ENCODE measurements at places on chromosomes 5 and 9. TPM values are rescaled to one million over a fixed set of nuclear protein-coding genes. Genes with fewer than 3 reads are reported as not detected.
A peak's percentile ranks its signal among the peaks of the same experiment; 100 is the strongest.

DNA sequence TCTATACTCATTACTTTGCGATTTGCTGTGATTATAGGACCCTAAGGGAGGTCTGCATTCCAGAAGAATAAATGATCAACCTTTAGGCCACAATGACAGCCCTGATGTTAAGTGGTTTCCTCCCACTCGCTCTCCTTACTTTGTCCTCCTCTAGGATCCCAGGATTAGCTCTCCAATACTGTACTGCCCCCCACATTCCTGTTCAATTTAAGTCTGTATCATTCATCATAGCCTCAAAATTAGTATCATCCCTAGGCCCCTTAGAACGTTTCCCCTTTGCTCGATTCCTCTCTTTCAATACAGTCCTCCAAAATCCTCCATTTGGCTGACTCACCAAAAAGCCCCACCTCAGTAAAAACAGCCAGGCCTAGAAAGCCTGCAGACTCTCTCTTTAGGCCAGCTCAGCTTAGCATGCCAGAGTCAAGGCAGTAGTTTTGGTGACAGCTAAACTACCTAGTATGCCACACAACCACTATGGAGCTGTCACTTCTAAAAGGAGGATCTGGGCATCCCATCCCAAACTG, 24.4 kb downstream of the RNF145 start:
- H3K4me3 ChIP-seq, result no peak overlapping the region
- DNase-seq, result no peak
- no peaks in the 10 kb centered on the region for H3K36me3 ChIP-seq
- no peaks in the 10 kb centered on the region for H3K27me3 ChIP-seq
- no peak overlapping the region for H3K27ac ChIP-seq

- DNase-seq, result no peak
- peaks cover 2% of the 10 kb centered on the region for H3K27me3 ChIP-seq
- no peaks in the 10 kb centered on the region for H3K4me1 ChIP-seq
- H3K27ac ChIP-seq, result no peak overlapping the region
- no peak overlapping the region for H3K4me3 ChIP-seq
Observed at GRCh38 chr5:157219491-157220271, 39.0 kb downstream of the ITK start.

DNA sequence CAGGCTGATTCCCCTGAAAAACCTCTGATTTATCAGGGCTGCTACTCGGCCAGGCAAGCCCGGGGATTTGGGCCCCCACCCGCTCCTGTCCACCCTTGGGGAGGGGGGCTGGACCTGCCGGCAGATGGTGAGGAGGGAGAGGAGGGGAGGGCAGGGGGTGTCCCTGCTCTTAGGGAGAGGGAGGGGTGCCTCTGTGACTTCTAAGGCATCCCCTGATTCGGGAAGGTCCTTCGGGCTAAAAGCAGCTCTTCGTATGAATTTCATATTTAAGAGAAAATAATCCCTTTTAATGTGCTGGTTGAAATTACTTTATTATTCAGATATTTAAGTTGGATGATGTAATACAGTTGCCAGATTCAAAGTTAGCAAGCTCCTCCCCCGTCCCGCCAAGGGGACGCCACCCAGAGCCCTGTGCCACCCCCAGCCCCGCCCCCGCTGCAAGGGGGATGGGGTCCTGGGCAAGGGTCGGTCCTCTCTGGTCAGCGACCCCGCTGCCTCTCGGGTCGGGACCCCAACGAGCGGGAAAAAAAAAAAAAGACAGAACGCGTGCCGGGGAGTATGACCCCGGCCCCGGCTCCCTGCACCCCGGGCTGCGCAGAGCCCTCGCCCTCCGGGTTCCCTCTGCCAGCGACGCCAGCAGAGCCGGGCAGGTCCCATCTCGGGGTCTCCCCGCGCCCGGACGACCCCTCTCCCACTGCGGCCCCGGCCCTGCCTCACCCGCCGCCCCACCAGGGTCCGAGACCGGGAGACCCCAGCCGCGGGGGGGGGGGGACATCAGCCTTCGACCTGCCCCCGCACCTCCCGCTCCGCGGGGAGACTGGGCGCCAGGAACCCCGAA, 12.4 kb downstream of the LHX3 start:
- DNase-seq, result peak; percentile 60
- H3K4me1 ChIP-seq, result peaks cover 8% of the 10 kb centered on the region
- H3K27me3 ChIP-seq, result peaks cover 11% of the 10 kb centered on the region
- no peaks in the 10 kb centered on the region for H3K36me3 ChIP-seq
- H3K4me3 ChIP-seq, result peak overlapping the region; percentile 49

GRCh38 chr9:105114964-105115728, 129.3 kb upstream of the SLC44A1 start:
- H3K4me1 ChIP-seq, result peaks cover 3% of the 10 kb centered on the region
- peaks cover 3% of the 10 kb centered on the region for H3K27me3 ChIP-seq
- no peaks in the 10 kb centered on the region for H3K36me3 ChIP-seq
- DNase-seq, result no peak
- H3K4me3 ChIP-seq, result no peak overlapping the region

GRCh38 chr9:87035879-87036278, 88.6 kb upstream of the GAS1 start:
- H3K4me1 ChIP-seq, result peaks cover 39% of the 10 kb centered on the region
- H3K36me3 ChIP-seq, result no peaks in the 10 kb centered on the region
- H3K27me3 ChIP-seq, result peaks cover 2% of the 10 kb centered on the region
- DNase-seq, result no peak

GRCh38 chr5:107208867-107209266, 461.9 kb downstream of the EFNA5 start:
- DNase-seq, result no peak
- H3K27ac ChIP-seq, result no peak overlapping the region
- H3K27me3 ChIP-seq, result no peaks in the 10 kb centered on the region
- no peaks in the 10 kb centered on the region for H3K36me3 ChIP-seq

DNA sequence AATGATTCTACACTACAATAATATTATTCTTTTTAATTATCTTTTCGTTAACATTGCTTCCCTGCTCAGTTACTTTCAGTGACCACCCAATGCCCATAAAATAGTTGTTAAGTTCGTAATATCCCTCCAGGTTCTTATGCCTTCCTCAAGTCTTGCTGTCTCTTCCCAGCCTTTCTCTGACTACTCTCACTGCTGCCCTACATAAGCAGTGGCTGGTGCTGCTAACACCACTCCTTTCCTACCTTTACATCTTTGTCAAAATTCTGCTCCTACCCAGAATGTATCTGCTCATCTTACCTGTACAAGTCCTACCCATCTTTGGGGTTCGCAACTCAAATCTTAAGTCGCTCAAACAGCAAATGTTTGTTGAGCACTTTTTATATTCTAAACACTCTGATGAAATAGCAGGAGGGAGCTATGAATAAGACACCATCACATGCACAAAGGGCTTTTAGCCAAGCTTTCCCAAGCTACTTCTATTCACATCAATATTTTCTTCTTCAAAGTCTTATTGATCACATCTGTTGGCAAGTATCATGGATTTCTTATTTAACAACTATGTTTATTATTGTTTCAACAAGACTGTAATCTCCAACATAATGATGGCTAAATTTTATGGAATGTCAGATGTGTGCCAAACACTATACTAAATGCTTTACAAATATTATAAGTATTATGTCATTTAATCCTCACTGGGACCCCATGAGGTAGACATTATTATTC, 29.5 kb downstream of the SLC25A46 start:
- no peak overlapping the region for H3K27ac ChIP-seq
- DNase-seq, result no peak
- H3K36me3 ChIP-seq, result no peaks in the 10 kb centered on the region
- no peaks in the 10 kb centered on the region for H3K4me1 ChIP-seq

- no peak overlapping the region for H3K4me3 ChIP-seq
- H3K36me3 ChIP-seq, result no peaks in the 10 kb centered on the region
- H3K27me3 ChIP-seq, result peaks cover 1% of the 10 kb centered on the region
- no peak overlapping the region for H3K27ac ChIP-seq
- H3K4me1 ChIP-seq, result no peaks in the 10 kb centered on the region
- no peak for DNase-seq
Observed at GRCh38 chr5:169357291-169357690, 56.4 kb upstream of the SLIT3 start.

DNA sequence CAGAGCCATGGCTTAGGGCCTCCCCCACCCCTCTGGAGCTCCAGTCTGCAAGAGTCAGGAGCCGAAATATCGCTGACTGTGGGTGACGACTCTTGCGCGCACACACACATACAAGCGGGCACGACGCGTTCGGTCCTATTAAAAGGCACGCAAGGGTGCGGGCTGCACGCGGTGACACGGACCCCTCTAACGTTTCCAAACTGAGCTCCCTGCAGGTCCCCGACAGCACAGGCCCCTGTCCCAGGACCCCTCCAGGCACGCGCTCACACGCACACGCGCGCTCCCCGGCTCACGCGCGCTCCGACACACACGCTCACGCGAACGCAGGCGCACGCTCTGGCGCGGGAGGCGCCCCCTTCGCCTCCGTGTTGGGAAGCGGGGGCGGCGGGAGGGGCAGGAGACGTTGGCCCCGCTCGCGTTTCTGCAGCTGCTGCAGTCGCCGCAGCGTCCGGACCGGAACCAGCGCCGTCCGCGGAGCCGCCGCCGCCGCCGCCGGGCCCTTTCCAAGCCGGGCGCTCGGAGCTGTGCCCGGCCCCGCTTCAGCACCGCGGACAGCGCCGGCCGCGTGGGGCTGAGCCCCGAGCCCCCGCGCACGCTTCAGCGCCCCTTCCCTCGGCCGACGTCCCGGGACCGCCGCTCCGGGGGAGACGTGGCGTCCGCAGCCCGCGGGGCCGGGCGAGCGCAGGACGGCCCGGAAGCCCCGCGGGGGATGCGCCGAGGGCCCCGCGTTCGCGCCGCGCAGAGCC, at the start of gene GRIN1:
TSS of gene GRIN1 (plus strand) at position 433 of the 746 bp plus-strand sequence. CDS start 333 bp downstream, outside the sequence.
- H3K27ac ChIP-seq, result peak within 1 kb of the TSS; percentile 22
- H3K4me3 ChIP-seq, result peak within 1 kb of the TSS; percentile 87
- H3K36me3 ChIP-seq, result no peaks in the 10 kb centered on the region
- peaks cover 7% of the 10 kb centered on the region for H3K4me1 ChIP-seq
- peaks cover 34% of the 10 kb centered on the region for H3K27me3 ChIP-seq

DNA sequence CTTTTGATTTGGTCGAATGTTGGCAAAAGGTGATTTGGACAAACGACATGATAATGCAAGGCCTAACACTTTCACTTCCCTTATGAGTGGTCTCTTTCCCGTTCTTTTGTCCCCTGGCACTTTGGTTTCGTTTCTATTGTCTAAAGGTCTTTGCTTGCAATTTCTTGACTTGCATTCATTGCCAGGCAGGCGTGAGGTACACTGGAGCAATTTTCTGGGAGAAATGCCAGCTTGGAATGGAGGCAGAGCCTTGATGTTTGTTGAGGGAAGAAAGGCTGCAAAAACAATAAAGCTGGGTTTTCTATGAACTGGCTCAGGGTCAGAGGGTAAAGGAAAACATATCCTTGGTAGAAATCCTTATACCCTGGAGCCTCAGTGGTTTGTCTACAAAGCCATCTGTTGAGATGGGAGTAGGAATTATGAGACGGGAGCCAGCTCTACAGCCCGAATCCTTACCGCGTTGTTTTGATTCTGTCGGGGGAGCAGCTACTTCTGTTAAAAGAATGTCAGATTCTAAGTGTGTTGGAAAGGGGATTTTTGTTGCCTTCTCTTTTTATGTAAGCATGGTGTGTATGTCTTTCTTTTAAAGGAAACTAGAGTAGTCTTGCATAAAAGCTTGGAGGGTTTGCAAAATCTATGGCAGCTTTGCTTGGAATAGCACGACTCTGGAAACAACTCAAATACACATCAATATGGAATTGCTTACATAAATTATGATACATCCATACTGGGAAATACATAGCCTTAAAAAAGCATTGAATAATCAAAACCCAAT, 158.9 kb downstream of the RMI1 start:
- no peak for DNase-seq
- no peaks in the 10 kb centered on the region for H3K36me3 ChIP-seq
- H3K4me1 ChIP-seq, result peaks cover 32% of the 10 kb centered on the region
- peak overlapping the region; percentile 23 for H3K27ac ChIP-seq
- H3K4me3 ChIP-seq, result no peak overlapping the region

GRCh38 chr5:107478068-107478641, 192.6 kb downstream of the EFNA5 start:
- H3K27ac ChIP-seq, result no peak overlapping the region
- DNase-seq, result no peak
- H3K27me3 ChIP-seq, result no peaks in the 10 kb centered on the region
- H3K36me3 ChIP-seq, result no peaks in the 10 kb centered on the region

GRCh38 chr9:281741-282645, 67.3 kb downstream of the DOCK8 start:
- H3K27me3 ChIP-seq, result peaks cover 3% of the 10 kb centered on the region
- H3K36me3 ChIP-seq, result no peaks in the 10 kb centered on the region
- H3K4me1 ChIP-seq, result no peaks in the 10 kb centered on the region

- no peak overlapping the region for H3K4me3 ChIP-seq
- DNase-seq, result no peak
- no peaks in the 10 kb centered on the region for H3K36me3 ChIP-seq
- peaks cover 26% of the 10 kb centered on the region for H3K4me1 ChIP-seq
Observed at GRCh38 chr9:36999728-37000333, 34.2 kb downstream of the PAX5 start.

DNA sequence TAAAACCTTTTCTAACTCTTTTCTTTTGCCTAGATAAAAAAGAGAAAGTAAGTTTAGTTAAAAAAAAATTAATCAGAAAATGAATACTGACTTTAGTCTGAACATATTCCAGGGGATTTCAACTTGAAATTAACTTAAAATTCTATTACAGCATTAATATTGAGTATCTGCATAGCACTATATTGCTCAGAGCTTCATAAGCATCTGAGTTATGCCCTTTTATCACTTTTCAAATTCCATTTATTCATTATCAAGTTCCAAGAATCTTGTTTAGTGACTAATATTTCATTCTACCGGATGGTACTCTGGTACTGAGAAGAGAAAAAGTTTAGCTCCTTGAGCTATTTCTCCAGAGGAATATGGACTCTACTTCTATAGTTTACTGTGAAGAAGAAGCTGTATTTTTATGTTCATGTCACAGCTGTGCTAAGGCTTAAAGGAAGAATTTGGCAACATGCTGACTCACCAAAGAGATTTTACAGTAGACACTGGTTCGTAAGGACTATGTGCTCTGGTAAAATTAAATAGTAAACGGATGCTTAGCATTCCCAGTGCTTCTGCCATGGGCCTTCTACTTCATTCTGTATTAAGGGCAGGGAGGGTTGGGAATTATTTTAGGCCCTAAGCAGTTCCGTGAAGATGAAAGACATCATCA, 285.2 kb upstream of the SEMA6A start:
- H3K4me3 ChIP-seq, result no peak overlapping the region
- H3K27ac ChIP-seq, result no peak overlapping the region
- H3K4me1 ChIP-seq, result peaks cover 8% of the 10 kb centered on the region
- no peaks in the 10 kb centered on the region for H3K36me3 ChIP-seq
- no peak for DNase-seq

DNA sequence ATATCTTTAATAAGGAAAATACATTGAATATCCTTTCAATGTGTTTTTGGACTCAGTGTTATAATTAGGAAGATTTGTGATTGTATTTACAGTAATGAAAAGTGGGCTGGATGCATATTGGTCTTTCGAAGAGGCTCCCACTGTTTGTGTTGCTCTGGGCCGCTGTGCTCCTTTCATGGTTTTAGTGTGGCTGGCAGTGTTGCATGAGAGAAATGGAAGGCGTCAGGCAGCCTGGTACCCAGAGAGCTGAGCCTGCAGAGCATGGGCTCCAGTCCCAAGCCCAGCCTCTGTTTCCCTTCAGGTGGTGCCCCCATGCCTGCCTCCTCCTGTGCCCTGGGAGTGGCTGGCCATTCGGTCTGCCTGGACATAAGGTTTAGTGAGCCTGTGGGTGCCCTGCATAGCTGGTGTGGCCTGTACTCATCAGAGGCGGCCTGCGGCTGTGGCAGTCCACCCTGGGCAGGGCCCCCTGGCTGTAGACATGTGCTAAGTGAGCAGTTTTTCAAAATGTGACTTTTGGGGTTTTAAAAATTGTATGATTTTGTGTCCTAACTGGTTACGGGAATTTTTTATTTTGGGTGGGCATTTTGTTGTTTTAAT, 27.4 kb upstream of the FAM120AOS start:
- H3K27ac ChIP-seq, result no peak overlapping the region
- H3K4me1 ChIP-seq, result peaks cover 5% of the 10 kb centered on the region
- H3K36me3 ChIP-seq, result no peaks in the 10 kb centered on the region
- DNase-seq, result no peak
- no peak overlapping the region for H3K4me3 ChIP-seq

The ANKRD34B gene
- total RNA-seq, result not detected

The CD274 gene
- total RNA-seq, result not detected

Data from glutamatergic neuron (in vitro differentiated cells).